ENCODE measurements at places on chromosomes 7 and 10. TPM values are rescaled to one million over a fixed set of nuclear protein-coding genes. Genes with fewer than 3 reads are reported as not detected.

DNA sequence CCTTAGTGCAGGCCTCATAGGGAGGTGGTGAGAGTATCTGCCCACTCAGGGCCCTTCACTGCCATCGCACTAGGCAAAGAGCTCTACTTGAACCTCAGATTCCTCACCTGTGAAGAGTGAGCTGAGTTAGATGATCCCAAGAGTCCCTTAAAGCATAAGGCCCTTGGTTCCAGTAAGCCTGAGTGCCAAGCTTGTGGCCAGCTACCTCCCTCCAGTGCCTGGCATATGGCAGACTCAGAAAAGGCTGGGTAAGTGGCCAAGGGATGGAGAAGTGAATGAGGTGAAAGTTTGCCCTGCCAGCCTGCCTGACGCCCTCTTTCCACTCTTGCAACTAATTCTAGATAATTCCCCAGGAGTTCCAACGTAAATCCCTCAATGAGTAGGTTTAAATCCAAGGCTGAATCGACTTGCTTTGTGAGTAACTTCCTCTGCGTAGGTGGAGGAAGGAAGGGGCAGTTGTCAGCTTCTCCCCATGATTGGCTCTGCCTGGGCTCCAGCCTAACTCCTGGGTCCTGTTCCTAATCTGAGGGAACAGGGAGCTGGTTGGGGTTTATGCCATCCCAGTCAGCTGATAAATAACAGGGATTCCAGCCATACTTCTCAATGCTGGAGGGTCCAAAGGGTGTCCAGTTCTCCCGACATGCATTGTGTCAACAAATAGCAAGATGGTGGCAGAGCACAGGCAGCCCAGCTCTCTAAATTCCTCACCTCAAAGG, 14.2 kb downstream of the DUSP5 start:
- DNase-seq: no peak

DNA sequence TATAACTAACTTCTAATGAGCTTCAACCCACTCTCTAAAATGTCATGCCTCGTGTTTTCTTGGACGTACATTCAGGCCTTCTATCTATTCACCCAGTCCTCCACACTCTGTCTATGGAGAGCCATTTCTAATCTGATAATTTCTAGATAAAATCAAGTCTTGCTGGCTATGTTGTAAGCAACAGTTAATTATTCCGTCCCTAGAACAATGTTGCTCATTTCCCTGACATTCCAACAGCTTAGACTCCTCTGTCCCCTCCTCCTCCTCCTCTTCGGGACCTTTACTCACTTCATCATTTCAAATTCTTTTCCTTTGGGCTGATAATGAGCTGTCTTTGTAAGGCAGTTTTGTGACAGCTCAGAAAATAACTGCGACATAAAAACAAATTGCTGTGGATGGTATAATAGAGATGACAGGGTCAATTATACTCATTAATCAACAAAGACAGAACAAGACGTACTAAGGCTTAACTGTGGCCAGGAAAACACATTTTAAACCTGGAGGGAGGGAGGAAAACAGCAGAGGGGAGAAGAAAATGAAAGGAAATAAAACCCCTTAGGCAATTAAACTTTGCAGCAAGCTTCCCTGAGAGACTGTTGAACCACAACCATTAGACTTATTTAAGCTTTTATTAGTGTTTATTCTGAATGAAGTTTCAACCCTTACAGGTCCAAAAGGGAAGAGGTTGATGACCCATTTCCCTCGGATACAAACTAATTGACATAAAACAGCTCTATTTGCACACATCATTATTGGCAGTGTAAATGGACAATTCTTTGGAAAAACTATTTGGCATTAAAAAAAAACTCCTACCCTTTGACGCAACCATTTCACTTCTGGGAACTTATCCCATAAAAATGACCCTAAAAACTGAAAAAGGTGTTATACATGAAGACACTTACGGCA, 179.1 kb downstream of the SFMBT2 start:
- peak; percentile 35 for DNase-seq

GRCh38 chr7:127873151-127873550, 158.1 kb downstream of the LRRC4 start:
- no peak for DNase-seq

GRCh38 chr7:50970092-50970491, 187.4 kb upstream of the GRB10 start:
- no peak for DNase-seq

DNA sequence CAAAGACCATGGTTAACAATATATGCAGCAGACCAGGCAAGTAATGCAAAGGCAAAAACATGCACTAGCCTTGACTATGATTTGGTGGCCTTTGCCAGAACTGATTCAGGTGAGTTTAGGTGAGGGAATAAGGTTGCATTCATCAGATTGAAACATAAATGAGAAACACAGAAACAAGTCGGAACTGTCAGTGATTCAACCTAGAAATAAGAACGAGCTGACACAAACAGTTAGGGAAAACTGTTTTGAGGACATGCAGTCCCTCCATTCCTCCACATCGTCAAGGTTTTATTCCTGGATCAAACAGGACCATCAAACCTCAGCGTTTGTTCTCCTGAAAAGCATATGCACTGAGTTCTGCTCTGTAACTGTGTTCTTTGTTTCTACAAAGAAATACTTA, 1.8 kb downstream of the ZNF248 start:
- DNase-seq: no peak

- no peak for DNase-seq
These were observed 228.8 kb downstream of the HDAC9 start for GRCh38 chr7:18724318-18724717.

- DNase-seq: no peak
These were observed 13.3 kb upstream of the PRDX3 start for GRCh38 chr10:119191881-119192280.

GRCh38 chr7:40232242-40232893, 97.6 kb downstream of the SUGCT start:
- peak; percentile 79 for DNase-seq

GRCh38 chr7:117114272-117114671, 161.0 kb downstream of the ST7 start:
- peak; percentile 57 for DNase-seq

ARHGEF5 gene
- 1.9 TPM for total RNA-seq

OR2A1 gene
- total RNA-seq: under 0.01 TPM
